ENCODE measurements at places on chromosomes 11 and 22.

- DNase-seq = no peak
These were observed 136.4 kb downstream of the NECTIN1 start for GRCh38 chr11:119592642-119593041.

DNA sequence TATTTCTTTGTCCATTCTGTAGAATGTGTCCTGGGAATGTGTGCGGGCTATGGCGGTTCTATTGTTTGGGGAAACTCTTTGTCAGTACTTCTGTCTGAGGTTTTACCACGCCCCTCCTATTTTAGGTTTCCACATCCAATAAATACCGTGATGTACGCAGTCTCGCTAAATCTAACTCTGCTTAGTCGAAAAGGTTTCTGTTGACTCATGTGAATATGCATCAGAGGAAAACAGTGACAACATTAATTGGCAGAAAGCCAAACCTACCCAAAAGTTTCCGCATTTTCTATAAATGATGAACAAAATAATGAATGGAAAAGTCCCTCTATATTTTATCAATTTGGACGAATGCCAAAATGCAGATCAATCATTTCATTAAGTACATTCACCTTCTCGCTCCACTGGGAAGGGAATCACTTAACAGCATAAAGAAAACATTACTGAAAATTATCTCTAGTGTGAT lies 143.4 kb downstream of the MAML2 start:
- peak; percentile 59 for DNase-seq

DNA sequence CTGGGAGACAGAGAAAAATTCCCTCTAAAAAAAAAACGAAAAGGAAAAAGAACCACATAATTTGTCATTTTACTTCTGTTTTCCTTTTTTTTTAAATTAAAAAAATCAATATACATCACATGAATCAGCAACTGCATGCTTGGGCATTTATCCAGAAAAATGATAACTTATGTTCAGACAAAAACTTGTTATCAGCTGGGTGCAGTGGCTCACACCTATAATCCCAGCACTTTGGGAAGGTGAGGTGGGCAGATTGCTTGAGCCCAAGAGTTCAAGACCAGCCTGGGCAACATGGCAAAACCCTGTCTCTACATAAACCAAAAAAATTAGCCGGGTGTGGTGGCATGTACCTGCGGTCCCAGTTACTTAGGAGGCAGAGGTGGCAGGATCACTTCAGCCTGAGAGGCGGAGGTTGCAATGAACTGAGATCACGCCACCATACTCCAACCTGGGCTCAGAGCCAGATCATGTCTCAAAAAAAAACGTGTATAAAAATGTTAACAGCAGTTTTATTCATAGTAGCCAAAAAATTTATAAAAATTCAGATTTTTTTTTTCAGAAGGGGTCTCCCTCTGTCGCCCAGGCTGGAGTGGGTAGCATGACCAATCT lies 28.5 kb downstream of the AMBRA1 start:
- no peak for DNase-seq

DNA sequence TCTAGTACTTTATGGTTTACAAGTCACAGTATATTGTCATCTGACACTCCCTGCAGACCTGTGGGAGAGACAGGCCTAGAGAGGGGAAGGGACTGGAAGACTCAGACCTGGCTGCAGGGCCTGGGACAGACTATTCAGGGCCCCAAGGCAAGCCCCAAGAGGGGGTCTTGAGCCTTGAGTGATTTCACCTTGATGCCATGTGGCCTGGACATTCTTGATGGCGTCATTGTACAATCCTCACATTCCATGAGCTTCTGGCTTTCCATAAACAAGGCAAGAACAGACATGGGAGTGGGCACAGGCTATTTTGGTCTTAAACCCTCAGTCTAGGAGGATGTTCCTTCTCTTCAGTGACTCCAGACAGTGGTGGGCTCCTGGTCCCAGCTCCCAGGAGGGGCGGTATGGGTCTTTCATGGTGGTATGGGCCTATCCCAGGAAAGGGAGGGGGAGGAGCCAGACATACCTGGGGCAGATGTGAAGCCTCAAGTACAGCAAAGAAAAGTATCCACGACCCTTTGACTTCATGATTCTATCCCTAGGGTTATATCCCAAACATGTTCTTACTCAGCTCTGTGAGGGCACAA lies 1.8 kb upstream of the TBC1D10A start:
- DNase-seq = peak; percentile 46

- no peak for DNase-seq
These were observed 22.9 kb downstream of the POLD3 start for GRCh38 chr11:74615311-74615710.

GRCh38 chr11:108768370-108768769 lies 103.5 kb downstream of the DDX10 start:
- DNase-seq = no peak

DNA sequence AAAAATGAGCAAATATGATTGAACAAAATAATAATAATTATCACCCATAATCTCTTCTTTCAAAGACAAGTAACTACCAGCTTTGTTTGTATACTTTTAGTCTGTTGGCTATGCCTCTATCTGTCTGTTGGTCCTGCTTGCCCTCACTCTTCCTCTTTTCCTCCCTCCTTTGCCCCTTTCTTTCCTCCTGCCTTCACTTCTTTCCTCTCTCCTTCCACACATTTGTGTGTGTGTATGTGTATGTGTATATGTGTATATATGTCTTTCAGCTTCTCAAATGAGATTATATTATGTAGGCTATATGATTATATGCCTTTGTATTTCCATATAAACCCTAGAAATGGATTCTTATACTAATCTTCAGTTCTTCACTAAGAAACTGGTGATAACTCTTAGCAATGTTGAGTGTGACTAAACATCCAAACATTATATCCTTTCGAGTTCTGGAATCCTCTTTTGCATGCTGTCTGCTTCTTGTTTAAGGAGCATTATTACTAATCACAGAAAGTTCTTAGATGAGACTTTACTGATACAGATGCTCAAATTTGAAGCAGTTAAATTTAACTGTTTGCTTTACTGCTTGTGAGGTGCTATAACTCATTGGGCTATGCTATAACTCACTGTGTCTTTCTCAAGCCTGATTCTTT lies 219.1 kb downstream of the TMEM135 start:
- DNase-seq = no peak

DNA sequence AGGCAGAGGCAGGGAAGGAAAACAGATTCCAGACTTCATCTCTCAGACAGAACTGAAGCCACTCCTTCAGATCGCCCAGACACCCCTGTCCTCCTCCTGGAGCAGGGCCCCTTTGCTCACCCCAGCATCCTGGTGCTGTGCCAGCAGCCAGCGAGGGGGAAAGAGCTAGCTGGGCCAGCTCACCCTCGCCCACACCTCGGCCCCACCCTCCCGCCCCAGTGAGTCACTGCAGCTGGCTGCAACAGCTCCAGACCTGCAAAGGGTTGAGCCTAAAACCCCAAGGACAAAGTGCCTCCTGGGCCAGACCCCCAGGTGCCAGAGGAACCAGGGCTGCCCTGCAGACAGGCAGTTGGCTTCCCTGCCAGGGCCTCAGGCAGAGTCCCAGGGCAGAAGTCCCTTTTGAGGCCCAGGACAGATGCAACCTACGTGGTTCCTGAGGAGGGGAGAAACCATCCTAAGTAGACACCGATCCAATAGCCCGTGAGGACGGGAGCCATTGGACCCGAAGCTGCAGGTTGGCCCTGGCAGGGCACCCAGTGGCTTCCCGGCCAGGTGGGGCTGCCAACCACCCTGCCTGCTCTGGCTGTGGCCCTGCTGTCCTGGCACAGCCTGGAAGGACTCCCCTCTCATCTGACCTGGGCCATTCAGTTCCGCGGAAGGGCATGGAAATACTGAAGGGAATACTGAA lies 7.2 kb downstream of the AHNAK start:
- peak; percentile 93 for DNase-seq

GRCh38 chr22:44436736-44437135 lies 61.3 kb downstream of the RTL6 start:
- no peak for DNase-seq

GRCh38 chr11:116278076-116278475 lies 494.7 kb downstream of the BUD13 start:
- no peak for DNase-seq

DNA sequence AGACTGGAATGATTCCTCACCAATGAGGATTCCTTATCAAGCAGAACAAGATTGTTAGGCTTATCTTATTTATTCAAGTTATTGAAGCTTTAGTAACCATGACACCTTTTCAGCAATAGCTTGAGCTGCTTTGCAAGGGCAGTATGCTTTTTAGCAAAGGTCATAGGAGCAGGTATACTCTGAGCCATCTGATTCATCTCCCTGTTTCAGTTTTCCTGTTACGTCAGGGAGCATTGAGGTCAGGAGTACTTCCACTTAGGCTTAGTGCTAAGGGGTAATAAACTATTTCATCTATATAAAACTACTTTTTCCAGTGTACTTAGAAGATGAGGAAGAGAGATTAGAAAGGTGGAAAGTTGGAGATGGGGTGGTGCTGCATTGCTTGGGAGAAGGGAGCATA lies 17.7 kb upstream of the ANKRD42 start:
- DNase-seq = no peak

GRCh38 chr11:64101461-64101860 lies 64.5 kb downstream of the MACROD1 start:
- DNase-seq = no peak

DNA sequence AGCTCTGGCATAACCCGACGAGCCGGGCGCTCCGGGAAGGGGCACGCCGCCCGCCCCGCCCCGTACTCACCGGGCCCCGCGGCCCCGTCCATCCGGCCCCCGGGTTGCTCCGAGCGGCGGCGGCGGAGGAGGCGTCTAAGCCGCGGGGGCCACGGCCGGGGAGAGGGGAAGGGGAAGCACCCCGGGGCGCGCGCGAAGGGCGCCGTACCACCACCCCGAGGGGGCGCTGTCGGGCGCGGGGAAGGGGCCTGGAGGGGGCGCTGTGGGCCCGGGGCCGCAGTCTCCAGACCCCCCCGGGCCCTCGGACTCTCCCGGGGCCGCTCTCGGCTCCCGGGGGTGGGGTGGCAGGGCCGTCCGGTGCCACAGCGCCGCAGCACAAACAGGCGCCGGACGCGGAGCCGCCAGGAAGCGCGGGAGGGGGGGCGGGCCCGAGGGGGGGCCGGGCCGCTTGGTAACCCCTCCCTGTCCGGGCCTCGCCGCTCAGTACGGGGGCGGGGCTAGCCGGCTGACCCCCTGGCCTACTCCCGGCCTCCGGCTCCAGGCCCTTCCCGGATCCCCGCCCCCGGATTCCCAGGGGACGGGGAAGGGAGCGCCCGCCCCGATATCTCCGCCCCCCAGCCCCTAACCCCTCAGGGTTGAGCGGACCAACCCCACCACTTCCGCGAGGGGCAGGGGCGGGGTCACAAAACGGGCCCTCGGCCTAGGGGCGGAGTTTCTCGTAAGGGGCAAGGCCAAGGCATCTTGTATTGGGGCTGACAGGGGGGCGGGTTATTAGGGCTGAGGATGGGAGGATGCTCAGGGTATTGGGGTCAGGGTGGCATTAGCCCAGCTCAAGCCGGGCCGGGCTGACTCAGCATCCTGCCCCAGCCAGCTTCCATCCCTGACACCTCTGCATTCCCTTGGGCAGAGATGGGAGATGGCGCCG lies at the start of the genes EML3 and ROM1:
TSS of gene EML3 (minus strand) at position 410 of the 925 bp plus-strand sequence. CDS start at position 92, 318 bp downstream.
TSS of gene ROM1 (plus strand) at position 892 of the 925 bp plus-strand sequence. CDS start at position 917, 25 bp downstream.
- DNase-seq = peak; percentile 88

- peak; percentile 22 for DNase-seq
These were observed 44.9 kb upstream of the DRD2 start for GRCh38 chr11:113519989-113520613.

DNA sequence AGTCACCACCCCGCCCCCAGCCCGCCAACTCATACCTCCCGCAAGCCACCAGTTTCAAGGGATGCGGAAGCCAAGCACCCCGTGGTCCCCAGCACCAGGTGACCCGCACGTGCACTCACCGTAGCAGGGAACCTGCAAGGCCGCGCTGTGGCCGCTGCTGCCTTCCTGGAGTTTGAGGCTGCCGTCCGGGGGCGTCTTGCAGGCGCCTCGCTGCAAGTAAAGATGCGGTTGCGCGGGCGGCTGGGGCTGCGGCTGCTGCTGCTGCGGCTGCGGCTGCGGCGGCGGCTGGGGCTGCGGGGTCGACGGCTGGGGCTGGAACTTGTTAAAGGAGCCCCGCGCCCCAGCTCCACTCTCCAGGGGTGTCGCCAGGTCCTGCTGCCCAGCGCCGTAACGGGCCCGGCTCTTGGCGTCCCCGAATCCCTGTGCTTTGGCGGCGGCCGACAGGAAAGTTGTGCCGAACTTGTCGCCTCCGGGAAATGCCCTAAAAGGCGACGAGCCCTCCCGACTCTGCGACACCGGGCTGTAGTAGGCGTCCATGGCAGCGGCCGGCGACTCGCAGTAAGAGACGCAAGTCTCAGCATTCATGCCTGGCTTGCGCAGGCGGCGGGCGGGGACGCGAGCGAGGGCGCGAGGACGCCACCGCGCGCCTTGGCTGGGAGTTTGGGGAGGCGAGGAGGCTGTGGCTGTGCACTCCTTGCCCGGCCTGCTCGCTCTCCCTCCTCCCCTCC lies at the start of gene ALX4:
TSS of gene ALX4 (minus strand) at position 662 of the 728 bp plus-strand sequence. CDS start at position 585, 77 bp downstream.
- DNase-seq = peak; percentile 79

DNA sequence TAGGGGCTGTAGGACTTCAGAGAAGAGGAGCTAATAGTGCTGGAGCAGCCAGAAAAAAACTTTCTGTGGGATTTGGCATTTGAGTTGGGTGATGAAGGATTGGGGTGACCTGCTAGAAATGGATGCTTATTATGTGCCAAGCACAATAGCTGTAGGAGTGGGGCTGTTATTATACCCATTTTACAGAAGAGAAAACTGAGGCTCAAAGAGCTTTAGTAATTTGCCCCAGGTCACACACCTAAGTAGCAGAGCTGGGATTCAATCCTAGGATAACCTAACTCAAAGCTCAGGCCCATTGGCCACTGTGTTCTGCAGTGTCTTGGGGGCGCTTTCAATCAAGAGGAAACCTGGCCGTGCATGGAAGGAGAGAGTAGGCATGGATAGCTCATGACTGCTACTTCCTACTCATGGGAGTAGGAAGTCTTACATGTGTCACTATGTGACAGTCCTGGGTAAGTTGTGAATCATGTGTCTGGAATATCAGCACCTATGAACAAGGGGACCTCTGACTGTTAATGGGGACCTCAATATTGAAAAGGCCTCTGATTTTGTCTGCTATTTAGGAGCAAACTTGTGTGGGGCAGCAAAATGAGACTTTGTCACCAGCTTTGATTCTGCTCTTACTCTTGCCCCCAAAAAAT lies 6.1 kb upstream of the ELF5 start:
- DNase-seq = no peak

GRCh38 chr22:27226666-27227065 lies 569.3 kb downstream of the MIAT start:
- DNase-seq = peak; percentile 76

DNA sequence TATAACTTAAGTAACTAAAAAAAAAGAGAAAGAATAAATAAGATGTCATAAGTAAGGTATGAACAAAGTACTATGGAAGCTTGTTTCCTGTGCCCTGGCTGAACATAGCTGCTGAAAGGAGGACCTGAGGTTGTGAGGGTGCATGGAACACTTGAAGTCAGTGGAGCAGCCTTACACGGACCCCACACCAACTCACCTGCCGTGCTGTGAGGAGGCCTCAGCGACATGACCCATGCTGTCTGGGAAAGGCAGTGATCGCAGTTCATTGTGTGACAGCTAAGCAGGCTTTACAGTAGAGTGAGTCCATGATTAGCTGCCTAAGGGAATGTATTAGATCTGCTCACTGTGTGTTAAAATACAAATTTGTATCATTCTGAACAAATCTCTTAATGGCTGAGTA lies 17.6 kb downstream of the RASSF10 start:
- DNase-seq = no peak

- no peak for DNase-seq
These were observed 12.6 kb downstream of the ARHGAP8 start for GRCh38 chr22:44764974-44765373.
